Type B pancreatic cell (in vitro differentiated cells): ENCODE measurements at places on chromosomes 16 and 17. TPM values are rescaled to one million over a fixed set of nuclear protein-coding genes. Genes with fewer than 3 reads are reported as not detected.

- H3K36me3 ChIP-seq, result no peaks in the 10 kb centered on the region
- peak overlapping the region; percentile 68 for H3K27ac ChIP-seq
- no peak overlapping the region for H3K4me3 ChIP-seq
- H3K4me1 ChIP-seq, result peaks cover 20% of the 10 kb centered on the region
- H3K27me3 ChIP-seq, result no peaks in the 10 kb centered on the region
These were observed 13.6 kb downstream of the VASN start for GRCh38 chr16:4385066-4385788.

DNA sequence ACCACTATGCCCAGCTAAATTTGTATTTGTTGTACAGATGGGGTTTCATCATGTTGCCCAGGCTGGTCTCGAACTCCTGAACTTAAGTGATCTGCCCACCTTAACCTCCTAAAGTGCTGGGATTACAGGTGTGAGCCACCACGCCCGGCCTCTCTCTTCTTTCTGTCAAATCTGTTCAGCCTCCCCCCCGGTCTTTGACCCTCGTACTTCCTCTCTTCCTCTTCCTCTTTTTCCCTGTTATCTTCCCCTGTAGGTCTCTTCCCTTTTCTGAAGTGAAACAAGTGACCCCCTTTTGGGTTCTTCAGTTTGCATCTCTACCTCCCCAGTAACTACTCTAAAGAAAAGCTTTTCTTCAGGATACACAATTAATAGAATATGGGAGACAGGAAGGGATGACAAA lies 31.7 kb upstream of the DHX40 start:
- no peak overlapping the region for H3K4me3 ChIP-seq
- H3K36me3 ChIP-seq, result no peaks in the 10 kb centered on the region
- no peaks in the 10 kb centered on the region for H3K4me1 ChIP-seq
- H3K27me3 ChIP-seq, result peaks cover 6% of the 10 kb centered on the region
- no peak for DNase-seq

DNA sequence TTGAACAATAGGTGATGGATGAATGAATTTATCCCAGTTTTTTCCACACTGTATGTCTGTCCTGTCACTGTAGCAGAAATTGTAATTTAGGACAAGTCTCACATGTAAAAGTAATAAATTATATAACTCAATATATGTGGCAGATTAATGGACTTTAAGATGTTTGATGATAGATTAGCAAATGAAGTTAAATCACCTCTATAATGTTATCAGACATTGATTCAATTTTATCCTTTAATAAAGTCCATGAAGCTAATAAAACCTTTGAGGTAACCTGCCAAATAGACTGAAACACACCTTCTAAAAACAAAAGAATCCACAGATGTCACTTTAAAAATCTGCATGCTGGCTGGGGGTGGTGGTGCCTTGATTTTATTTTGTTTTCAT lies 83.3 kb upstream of the CORO6 start:
- H3K36me3 ChIP-seq, result peaks cover 9% of the 10 kb centered on the region
- H3K4me1 ChIP-seq, result peaks cover 8% of the 10 kb centered on the region
- H3K27me3 ChIP-seq, result no peaks in the 10 kb centered on the region
- DNase-seq, result no peak

GRCh38 chr16:661184-661821 lies 6.6 kb upstream of the RHOT2 start:
- H3K4me1 ChIP-seq, result no peaks in the 10 kb centered on the region
- H3K27ac ChIP-seq, result no peak overlapping the region
- no peak overlapping the region for H3K4me3 ChIP-seq
- DNase-seq, result no peak
- H3K27me3 ChIP-seq, result no peaks in the 10 kb centered on the region
- no peaks in the 10 kb centered on the region for H3K36me3 ChIP-seq

GRCh38 chr16:74226338-74226954 lies 70.2 kb upstream of the PSMD7 start:
- peaks cover 26% of the 10 kb centered on the region for H3K4me1 ChIP-seq
- H3K4me3 ChIP-seq, result no peak overlapping the region
- peaks cover 6% of the 10 kb centered on the region for H3K27me3 ChIP-seq
- DNase-seq, result no peak
- H3K27ac ChIP-seq, result no peak overlapping the region
- no peaks in the 10 kb centered on the region for H3K36me3 ChIP-seq

DNA sequence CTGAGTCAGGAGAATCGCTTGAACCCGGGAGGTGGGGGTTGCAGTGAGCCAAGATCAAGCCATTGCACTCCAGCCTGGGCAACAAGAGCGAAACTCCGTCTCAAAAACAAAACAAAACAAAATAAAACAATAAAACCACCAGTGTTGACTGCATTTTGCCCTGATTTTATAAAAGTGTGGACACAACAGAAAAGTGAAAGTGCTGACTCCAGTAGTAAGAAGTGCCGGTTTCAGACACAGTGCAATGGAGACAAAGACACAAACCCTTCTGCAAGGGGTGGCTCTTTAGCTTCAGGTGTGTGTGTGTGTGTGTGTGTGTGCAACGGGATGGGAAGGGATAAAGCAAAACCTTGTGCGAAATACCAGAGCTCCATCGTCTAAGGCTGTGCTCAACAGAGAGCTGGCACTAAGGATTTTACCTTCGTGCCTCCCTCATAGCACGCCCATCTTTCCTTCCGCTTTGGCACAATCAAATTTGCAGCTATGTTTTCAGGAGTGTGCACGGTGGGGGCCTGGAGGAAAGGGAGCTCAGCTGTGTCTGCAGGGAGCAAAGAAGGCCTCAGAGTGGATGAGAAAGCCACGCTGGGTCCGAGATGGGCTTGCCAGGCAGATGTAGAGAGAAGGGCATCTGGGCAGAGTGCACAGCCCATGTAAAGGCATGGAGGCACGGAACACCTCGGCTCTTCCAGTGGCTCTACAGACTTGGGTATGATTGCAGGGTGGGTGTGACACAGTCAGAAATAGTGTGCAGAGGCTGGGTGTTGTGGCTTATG lies 15.5 kb downstream of the MXRA7 start:
- peaks cover 6% of the 10 kb centered on the region for H3K36me3 ChIP-seq
- no peaks in the 10 kb centered on the region for H3K27me3 ChIP-seq
- no peak overlapping the region for H3K4me3 ChIP-seq
- H3K27ac ChIP-seq, result no peak overlapping the region
- DNase-seq, result no peak
- H3K4me1 ChIP-seq, result peaks cover 37% of the 10 kb centered on the region

- H3K4me1 ChIP-seq, result peaks cover 37% of the 10 kb centered on the region
- no peak for DNase-seq
- peaks cover 11% of the 10 kb centered on the region for H3K27me3 ChIP-seq
- peak overlapping the region; percentile 83 for H3K27ac ChIP-seq
These were observed 1.0 kb downstream of the LITAF start for GRCh38 chr16:11585460-11586377.

GRCh38 chr16:4790871-4791270 lies 2.7 kb upstream of the SEPTIN12 start:
- H3K27me3 ChIP-seq, result no peaks in the 10 kb centered on the region
- H3K36me3 ChIP-seq, result no peaks in the 10 kb centered on the region
- H3K4me3 ChIP-seq, result no peak overlapping the region
- no peaks in the 10 kb centered on the region for H3K4me1 ChIP-seq
- no peak for DNase-seq

DNA sequence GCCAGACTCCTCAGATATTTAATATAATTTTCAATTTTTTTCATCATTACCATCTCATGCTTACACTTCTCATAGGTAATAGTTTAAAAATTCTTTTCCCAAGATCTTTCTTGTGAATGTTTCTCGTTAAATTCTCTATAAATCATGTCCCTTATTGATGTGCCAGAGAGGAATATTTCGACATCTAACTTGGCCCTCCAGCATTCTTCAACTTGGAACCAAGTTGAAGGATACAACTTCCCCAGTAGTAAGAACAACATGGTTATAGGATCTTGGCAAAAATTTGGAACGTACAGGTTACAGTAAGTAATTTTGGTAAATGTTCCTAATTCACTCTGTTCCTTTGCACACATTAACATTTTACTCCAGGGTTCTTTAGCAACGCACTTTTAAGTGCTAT lies 731.8 kb downstream of the CDH11 start:
- no peak overlapping the region for H3K27ac ChIP-seq
- DNase-seq, result no peak
- no peaks in the 10 kb centered on the region for H3K27me3 ChIP-seq

GRCh38 chr16:67546761-67547422 lies 15.4 kb upstream of the CTCF start:
- H3K4me1 ChIP-seq, result peaks cover 9% of the 10 kb centered on the region

The ARL16 gene
- 41.5 and 47.2 TPM in 2 replicates for total RNA-seq

The XYLT2 gene
- 23.5 and 38.8 TPM in 2 replicates for total RNA-seq
